ENCODE measurements at places on chromosomes 1 and 21. TPM values are rescaled to one million over a fixed set of nuclear protein-coding genes. Genes with fewer than 3 reads are reported as not detected.

The HFM1 gene
- 1.6 TPM for total RNA-seq

The TSEN15 gene
- total RNA-seq, result 26.4 TPM

The CDC42BPA gene
- total RNA-seq, result 37.2 TPM

The SPRR4 gene
- not detected for total RNA-seq

The MIXL1 gene
- not detected for total RNA-seq

The BROX gene
- total RNA-seq, result 32.0 TPM

The TENT5C gene
- total RNA-seq, result 18.7 TPM

GRCh38 chr1:153549741-153550397 is 811 bp upstream of the S100A3 start:
- DNase-seq, result no peak

DNA sequence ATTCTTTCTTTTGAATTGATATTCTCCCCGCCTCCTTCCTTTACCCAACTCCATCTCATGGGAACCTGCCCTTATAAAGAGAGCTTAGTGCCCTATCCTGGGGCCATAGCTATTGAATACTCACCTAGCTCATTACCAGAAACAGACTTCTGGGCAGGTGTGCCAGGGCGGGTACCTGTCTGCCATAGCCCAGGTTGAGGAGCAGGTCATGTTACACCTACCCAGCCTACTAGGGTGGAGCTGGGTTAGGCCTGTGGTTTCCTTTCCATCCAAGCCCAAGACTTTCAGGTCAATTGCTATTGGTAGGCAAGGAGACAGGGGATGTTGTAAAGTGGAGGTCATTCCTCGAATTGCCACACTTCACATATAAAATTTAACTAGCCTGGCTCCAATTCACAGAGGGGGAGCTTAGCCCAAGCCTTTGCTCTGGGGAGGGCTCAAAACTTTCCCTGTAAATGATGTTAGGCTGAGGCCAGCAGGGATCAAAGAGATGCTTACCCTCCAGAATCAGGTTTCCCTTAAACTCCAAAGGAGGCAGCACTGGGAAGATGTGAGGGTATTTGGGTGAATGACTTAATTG is 87.1 kb upstream of the IPO9 start:
- DNase-seq, result no peak

DNA sequence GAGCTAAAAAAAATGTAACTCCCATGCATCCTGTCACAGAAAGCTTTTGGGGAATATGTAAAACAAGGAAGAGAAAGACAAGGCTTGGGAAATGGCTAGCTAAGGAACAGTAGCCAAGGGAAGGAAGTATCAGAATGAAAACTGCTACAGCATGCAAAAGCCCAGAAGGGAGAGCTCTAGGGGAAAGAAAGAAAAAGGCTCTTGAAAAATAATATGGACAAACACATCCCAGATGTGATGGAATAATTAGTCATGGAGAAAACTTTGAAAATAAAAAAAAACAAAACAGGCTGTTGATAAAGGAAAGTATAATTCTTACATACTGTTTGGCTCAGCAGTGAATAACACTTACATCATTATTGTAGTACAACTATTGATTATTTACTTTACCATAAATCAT is 47.9 kb upstream of the VCAM1 start:
- no peak for DNase-seq

- DNase-seq, result no peak
Measured at GRCh38 chr1:85569122-85569521, 11.4 kb upstream of the CCN1 start.

DNA sequence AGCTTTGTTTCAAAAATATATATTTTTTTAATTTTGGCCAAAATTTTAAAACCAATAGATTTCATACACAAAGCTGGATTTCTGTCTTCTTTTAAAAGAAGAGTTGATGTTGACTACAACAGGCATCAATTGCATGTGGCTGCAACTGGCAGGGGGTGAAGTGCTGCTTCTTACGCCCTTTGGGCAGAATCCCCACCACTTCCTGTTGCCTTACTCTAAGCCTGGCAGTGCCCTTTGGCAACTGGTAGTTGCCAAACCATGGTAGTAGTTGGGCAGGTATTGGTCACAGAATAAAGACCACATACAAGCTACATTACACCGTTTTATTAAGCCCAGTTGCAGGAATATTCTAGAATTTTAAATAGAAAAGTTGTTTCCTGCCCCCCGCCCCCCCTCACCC is 17.0 kb downstream of the LAMC2 start:
- no peak for DNase-seq

DNA sequence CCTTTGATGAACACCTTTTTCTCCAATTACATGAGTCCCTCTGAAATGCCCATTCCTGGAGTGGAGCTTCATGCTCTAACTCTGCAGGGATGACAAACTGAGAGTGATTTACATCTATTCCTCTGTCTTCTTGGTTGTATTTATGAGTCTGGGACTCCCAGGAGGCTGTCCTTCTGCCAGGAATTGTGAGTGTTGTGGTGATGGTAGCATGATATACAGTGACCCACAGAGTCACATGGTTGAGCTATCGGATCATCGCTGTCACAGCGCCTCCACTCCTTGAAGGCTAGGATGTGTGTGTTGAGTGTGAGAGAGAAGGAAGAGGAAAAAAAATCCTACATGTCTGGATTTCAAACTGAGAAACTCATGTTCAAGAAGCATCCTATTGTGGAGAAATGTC is 163.4 kb upstream of the CACNA1E start:
- no peak for DNase-seq

GRCh38 chr1:112298558-112298957 is 97.5 kb upstream of the CTTNBP2NL start:
- DNase-seq, result no peak

GRCh38 chr1:26546819-26547218 is 17.3 kb downstream of the RPS6KA1 start:
- no peak for DNase-seq

DNA sequence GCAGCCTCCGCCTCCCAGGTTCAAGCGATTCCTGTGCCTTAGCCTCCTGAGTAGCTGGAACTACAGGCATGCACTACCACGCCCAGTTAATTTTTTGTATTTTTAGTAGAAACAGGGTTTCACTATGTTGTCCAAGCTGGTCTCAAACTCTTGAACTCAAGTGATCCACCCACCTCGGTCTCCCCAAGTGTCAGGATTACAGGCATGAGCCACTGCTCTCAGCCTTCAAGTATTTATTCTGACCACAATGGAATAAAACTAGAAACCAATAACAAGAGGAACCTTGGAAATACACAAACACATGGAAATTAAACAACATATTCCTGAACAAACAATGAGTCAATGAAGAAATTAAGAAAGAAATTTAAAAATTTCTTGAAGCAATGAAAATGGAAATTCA is 32.7 kb upstream of the DR1 start:
- no peak for DNase-seq

DNA sequence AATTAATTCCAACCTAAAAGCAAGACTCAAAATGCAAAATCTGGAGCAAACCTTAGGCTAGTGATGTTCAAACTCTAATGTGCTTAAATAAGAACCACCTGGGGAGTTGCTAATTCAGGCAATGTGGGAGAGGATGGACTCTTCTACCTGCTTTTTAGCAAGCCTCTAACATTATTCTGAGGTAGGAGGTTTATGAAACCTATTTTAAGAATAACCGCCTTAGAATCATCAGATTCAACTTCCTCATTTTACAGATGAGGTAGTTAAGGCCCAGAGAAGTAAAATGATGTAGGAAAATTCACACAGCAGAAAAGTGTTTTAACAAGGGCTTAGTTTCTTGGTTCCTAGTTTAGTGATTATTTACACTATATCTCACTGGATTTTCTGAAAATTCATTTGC is 8.6 kb upstream of the NTNG1 start:
- DNase-seq, result no peak

DNA sequence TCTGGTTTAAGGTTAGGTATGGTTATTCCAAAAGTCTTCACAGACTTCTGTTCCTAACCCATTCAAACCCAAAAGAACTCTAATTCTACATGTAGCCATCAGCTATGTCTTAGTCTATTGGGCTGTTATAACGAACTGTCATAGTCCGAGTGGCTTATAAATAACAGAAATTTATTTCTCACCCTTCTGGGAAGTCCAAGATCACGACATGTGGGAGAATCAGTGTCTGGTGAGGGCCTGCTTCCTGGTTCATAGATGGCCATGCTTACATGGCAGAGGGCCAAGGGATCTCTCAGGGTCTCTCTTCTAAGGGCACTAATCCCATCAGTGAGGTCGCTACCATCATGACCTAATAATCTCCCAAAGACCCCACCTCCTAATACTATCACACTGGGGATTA is 103.0 kb upstream of the PPP2R5A start:
- DNase-seq, result no peak

DNA sequence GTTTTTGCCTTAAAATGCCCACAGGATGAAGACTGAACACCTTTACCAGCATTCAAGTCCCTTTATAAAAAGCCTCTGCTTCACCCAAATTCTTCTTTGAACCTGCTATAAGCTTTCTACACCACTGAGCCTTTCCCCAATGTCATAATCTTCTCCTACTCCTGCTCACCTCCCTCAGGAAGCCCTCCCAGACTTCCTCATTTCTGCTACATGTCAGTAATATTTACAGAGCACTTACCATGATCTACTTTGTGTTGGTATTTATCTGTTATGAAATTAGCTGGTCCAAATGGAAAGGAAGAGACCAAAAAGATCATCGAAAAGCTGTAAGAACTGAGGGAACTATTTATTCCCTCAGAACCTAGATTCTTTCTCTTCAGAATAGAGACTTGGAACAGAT is 8.5 kb downstream of the OVGP1 start:
- DNase-seq, result no peak

DNA sequence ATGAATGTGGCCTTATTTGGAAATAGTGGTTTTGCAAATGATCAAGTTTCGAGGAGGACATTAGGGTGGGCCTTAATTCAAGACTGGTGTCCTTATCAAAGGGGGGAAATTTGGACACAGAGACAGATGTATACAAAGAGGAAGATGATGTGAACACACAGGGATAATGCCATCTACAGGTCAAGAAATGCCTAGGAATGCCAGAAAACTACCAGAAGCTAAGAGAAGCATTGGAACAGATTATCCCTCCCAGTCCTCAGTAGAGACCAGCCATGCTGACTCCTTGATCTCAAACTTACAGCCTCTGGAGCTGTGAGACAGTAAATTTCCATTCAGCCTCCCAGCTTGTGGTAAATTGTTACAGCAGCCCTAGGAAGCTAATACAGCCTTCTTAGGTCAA is 151.4 kb downstream of the PTGER3 start:
- DNase-seq, result no peak

GRCh38 chr1:12709091-12709491 is 6.8 kb upstream of the AADACL3 start:
- DNase-seq, result no peak

DNA sequence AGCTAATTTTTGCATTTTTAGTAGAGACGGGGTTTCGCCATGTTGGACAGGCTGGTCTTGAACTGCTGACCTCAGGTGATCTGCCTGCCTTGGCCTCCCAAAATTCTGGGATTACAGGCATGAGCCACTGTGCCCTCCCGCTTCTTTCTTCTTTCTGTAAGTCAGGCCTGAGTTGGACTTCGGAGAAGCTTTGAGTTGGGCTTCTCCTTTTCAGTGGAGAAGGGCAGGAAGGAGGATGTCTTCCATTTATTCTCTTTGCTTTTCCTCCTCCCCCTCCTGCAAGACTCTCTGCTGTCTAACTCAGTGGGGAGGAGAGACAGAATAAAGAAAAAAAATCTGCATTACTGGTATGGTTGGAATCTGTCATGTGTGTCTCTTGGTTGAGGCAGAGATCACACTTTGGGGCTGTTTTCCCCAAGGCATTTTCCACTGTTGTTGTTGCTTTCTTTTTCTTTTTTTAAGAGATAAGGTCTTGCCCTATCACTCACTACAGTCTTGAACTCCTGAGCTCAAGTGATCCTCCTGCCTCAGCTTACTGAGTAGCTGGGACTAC is 13.2 kb upstream of the DEGS1 start:
- DNase-seq, result no peak

DNA sequence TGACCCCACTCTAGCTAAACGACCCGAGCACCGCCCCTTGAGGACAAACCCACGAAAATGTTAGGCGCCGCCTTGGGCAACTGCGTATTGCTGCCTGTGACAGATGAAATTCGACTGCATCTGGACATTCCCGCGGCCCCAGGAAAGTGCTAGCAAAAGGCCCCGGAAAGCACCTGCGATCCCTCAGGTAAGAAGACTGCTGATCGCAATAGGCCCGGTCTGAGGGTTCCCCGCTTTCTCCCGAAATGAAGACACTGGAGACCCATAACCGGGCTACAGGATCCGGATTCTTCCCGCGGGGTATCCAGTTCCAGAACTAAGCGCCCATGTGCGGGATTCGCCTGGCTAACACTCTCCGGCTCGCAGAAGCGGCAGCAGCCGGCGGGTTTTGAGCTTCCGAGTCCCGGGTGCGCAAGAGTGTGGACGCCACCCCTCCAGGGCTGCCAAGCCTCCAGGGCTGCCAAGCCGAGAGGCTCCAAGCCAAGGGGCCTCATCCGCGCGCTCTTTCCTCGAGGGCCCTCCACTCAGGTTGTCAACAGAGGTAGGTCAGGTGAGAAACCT is 157.9 kb upstream of the NBPF11 start:
- no peak for DNase-seq

DNA sequence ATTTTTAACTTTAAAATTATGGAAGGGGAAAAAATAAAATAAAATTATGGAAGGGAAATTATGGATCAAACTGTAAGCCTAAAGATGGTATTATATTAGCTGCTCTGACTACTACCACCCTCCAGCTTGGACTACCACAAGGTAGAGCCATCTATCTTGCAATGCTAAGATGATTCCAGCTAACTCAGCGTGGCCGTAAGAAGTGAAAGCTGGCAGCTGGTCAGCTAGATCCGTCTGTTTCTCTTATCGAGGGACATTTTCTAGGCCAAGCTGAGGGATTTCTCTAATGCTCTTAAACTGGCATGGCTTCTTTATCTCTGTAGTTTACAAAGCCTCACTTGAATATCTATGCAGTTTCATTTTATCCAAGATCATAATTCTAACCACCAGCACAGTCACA is 31.5 kb downstream of the LYST start:
- no peak for DNase-seq

DNA sequence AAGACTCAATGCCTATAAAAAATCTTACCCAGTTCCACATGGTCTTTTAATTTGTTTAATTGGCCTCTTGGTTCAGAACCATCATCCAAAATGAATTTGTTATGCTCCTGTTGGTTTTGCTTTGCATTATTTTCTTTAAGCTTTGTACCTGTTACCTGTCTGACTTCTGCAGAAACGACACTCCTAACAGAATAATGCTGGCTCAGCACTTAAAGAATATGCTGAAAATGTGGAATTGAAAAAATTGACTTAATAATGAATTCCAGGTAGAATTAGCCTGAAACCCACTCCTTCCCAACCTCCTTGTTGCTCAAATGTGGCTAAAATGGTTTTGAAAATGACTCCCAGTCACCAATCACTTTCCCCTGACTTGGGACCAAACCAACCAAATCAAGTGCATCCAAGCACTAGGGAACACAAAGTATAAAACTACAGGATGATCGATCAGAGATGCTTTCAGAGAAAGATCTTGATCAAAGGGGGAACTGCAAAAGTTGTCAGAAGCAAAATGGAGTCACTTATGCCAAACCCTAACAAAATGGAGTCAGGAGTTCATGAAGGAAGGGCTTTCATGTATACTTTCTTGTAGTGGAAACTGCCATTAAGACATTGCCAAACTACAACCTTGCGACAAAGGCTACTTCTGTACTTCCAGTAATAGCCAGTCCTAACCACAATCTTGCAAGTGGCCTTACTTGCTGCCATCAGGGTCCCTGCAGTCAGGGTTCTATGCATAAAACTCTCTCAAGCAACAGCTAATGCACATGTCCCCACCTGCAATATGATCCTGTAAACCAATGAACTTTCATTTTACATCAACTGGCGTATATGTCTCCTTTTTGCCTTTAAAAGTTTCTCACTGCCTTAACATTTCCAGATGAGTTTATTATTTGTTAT is 5.4 kb downstream of the GBP7 start:
- no peak for DNase-seq

- DNase-seq, result no peak
Measured at GRCh38 chr1:77064246-77064645, 155.0 kb downstream of the PIGK start.
